ENCODE measurements at places on chromosomes 2 and 18.

GRCh38 chr2:212154477-212154878, 384.1 kb downstream of the ERBB4 start:
- DNase-seq: no peak

DNA sequence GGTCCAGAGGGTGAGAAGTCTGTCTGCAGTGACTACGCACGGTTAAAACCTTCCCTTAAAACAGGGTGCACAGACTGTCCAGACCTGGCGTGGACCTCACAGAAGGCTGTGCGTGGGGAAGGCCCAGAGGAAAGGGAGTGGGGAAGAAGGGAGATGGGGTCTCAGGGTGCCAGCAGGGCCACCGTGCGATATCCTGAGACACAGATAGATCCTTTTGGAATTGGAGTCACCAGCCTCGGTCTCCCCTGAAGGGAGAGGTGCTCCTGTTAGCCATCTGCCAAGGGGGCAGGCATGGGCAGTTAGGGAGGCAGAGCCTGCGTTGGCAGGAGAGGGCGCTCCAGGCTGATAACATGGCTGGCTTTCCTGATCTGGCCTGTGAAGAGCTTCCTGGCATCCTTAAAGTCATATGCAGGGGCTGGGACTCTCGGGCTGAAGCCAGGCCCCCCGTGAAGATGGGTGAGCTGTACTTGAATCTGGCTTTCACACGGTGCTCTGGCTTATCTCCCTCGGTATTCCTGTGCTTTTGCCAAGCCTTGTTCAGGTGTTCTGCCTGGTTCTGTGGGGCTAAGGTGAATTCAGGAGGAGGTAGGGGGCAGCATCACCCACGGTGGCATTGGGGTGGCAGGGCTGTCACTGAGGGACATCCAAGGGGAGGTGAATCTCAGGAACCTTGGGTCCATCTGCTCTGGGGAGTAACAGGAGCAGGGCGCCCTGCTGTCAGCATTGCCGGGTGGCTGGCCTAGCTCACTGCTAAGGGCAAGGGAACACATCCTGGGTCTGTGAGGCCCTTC, 107.2 kb upstream of the SMAD2 start:
- no peak for DNase-seq

- DNase-seq: no peak
These were observed 21.5 kb upstream of the ZSCAN30 start for GRCh38 chr18:35311496-35311895.

GRCh38 chr18:65527879-65528633, 222.8 kb upstream of the CDH7 start:
- peak; percentile 72 for DNase-seq

DNA sequence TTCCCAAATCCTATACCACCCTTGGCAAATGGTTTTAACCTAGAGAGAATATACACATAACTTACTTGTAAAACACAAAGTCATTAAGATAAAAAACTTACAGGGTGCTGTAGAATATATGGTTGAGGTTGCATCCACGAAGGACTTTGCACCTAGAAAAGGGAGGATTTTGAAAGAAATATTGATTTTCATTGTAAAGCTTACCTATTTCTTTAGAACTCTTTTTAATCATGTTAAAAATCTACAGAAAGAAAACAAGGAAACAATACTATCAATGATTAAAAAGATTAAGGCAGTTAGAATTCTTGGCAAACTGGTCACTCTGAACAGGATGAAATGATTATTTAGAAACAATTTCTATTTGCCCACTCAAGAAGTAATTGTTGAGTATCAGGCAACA, 81.1 kb upstream of the ITGB6 start:
- no peak for DNase-seq

DNA sequence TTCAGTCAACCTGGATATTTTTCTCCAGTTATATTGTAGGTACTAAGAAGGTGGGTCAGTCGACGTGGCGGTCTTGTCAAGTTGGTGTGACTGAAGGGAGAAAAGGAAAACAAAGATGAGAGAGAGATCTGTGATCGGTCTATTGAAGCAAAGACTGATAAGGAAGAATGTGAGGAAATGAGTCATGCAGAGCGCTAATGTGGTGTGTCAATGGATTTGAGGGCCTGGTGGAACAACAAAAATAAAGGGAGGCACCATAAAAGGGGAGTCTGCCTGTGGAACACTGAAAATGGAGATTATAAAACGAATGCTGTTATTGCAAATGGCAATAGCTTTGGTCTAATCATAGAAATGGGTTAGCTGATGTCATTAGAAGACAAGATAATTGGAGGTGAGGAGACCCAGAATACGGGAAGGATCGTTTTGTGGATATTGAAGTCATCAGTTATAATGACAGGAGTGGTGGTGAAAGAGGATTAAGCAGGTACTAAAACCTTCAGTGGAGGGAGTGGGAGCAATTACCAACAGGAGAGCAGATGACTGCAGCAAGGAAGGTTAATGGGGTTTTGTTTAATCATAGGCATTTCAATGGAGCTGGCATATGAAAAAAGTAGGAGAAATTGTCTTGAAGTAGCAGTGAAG, 599.1 kb upstream of the FSHR start:
- DNase-seq: no peak

GRCh38 chr2:181998041-181998835, 12.6 kb downstream of the PPP1R1C start:
- DNase-seq: no peak

- DNase-seq: no peak
These were observed 241.0 kb upstream of the ACVR2A start for GRCh38 chr2:147603876-147604275.

GRCh38 chr2:239178484-239178883, 222.3 kb downstream of the HDAC4 start:
- no peak for DNase-seq

- DNase-seq: peak; percentile 18
These were observed 13.4 kb upstream of the CELF4 start for GRCh38 chr18:37578886-37579513.

- no peak for DNase-seq
These were observed 38.8 kb upstream of the DNER start for GRCh38 chr2:229752970-229753729.

- no peak for DNase-seq
These were observed 313.8 kb upstream of the HS6ST1 start for GRCh38 chr2:128632501-128632800.

GRCh38 chr2:57880446-57880845, 166.2 kb upstream of the VRK2 start:
- no peak for DNase-seq

GRCh38 chr2:54166121-54166773, 50.8 kb downstream of the ACYP2 start:
- no peak for DNase-seq

- no peak for DNase-seq
These were observed 19.3 kb upstream of the CRIM1 start for GRCh38 chr2:36336321-36336720.

DNA sequence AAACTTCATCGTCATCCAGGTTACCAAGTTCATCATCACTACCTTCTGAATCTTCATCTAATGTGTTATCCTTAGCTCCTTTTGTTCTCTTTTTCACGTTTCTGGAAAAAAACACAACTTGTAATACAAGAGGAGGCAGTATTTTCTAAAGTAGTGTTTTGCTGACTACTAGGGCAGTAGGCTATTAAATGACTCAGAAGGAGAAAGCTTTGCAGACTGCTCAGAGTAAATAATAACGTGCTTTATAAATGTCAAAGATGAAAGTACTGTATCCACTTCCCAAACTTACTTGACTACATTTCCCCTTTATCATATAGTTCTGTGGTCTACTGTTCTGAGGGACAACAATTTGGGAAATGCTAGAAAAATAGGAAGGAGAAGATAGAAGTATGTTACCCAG, 15.6 kb downstream of the CEBPZOS start:
- DNase-seq: no peak

GRCh38 chr2:201342923-201343322, 14.2 kb downstream of the FLACC1 start:
- no peak for DNase-seq

- no peak for DNase-seq
These were observed 57.1 kb upstream of the ITGB6 start for GRCh38 chr2:160257041-160257742.

DNA sequence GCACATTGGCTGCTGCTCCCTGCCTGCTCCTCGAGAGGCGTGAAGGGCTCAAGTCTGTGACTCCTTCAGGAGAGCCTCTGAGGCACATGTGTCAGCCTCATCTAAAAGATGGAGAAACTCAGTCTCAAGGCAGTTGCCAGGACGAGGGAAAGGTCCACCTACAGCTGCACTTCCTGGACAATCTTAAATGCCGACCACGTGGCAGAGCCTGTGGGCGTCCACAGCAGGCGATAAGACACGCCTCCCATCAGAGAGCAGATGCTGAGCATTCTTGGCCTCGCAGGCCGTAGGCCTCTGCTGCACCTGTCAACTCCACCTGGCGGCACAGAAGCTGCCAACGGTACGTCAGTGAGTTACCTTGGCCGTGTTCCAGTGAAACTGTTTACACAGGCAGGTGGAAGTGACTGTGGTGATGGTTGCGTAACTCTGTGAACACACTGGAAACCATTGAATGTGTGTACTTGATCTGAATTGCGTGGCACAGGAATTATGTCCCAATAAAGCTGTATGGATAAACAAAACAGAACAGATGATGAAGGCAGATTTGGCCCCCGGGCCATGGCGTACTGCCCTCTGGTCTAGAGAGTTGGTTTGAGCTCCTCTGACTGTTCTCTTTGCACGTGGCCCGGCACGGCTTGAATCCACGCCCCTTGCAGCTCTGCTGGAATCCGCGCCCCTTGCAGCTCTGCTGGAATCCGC, 114.5 kb downstream of the RNF144A start:
- DNase-seq: peak; percentile 100

GRCh38 chr2:133054297-133054696, 384.3 kb upstream of the LYPD1 start:
- no peak for DNase-seq

- DNase-seq: no peak
These were observed 41.9 kb upstream of the TANC1 start for GRCh38 chr2:158926478-158926948.

Measured in NCI-H2171 (cell line).